Motor neuron (in vitro differentiated cells): ENCODE measurements at places on chromosomes 2 and 18. TPM values are rescaled to one million over a fixed set of nuclear protein-coding genes. Genes with fewer than 3 reads are reported as not detected.

CFC1 gene
- total RNA-seq: 0.75 and 1.0 TPM in 2 replicates

LYPD6 gene
- 2.6 and 3.0 TPM in 2 replicates for total RNA-seq

CLEC4F gene
- total RNA-seq: 1.1 TPM in 2 replicates

IL1F10 gene
- total RNA-seq: not detected in 2 replicates

EVX2 gene
- 0.04 and 0.09 TPM in 2 replicates for total RNA-seq

ANKRD36 gene
- 20.6 and 21.7 TPM in 2 replicates for total RNA-seq
